ENCODE measurements at places on chromosomes 6 and 20.

DNA sequence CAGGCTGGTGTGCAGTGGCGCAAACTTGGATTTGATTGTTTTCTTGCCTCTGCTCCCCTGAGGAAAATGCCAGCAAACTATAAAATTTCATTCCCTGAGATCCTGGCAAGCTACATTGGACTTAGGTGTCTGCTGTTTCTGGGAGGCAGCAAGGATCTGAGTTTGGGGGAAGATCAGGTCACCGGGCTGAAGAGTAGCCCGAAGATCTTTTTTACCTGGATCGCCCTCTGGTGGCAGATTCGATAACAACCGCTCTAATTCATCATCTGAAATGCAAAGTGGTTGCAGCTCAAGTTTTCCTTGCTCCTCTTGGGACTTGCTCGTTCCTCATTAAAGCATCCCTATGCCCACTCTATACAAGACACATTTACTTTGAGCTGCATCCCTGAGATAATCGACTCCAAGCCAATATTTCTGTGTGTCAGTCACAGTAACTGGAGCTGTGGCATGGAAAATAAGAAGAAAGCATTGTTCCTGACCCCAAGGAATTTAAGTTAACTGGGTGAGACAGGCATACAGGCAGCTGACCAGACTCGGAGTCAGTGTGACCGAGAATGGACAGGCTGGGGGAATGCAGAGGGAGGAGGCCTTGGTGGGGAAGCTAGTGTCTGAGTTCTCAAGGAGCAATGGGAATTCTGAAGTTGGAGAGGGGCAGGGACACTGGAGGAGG is 131.8 kb upstream of the PROKR2 start:
- DNase-seq: peak; percentile 71

- DNase-seq: no peak
Observed at GRCh38 chr6:140533526-140533925, 1159.1 kb upstream of the CITED2 start.

DNA sequence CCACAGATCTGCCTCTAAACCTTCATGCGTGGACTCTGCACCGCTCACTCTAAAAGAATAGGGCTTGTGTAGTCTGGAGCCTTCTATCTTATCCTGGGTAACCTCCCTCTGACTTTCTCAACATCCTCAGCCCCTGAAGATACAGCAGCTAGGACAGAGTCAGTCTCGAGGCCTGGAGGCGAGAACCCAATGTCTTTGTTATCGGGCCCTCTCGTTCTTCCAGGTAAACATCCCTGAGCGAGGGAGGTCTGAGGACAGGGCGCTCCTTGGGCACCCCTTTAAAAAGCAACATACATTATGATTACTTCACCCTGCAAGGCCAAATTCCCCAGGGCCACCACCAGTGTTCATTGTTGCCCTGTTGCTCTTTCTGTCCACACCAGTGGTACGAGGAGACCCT is 110.8 kb upstream of the PRND start:
- no peak for DNase-seq

GRCh38 chr20:59751075-59751711 is 146.9 kb downstream of the PHACTR3 start:
- peak; percentile 98 for DNase-seq

- no peak for DNase-seq
Observed at GRCh38 chr20:46993465-46994095, 98.9 kb downstream of the EYA2 start.

GRCh38 chr6:132142768-132143167 is 191.6 kb upstream of the CCN2 start:
- DNase-seq: no peak

GRCh38 chr6:108655806-108656651 is 95.3 kb downstream of the FOXO3 start:
- no peak for DNase-seq

- DNase-seq: no peak
Observed at GRCh38 chr6:4806337-4806725, 30.1 kb downstream of the CDYL start.

- DNase-seq: no peak
Observed at GRCh38 chr6:21228411-21228810, 365.1 kb upstream of the SOX4 start.

DNA sequence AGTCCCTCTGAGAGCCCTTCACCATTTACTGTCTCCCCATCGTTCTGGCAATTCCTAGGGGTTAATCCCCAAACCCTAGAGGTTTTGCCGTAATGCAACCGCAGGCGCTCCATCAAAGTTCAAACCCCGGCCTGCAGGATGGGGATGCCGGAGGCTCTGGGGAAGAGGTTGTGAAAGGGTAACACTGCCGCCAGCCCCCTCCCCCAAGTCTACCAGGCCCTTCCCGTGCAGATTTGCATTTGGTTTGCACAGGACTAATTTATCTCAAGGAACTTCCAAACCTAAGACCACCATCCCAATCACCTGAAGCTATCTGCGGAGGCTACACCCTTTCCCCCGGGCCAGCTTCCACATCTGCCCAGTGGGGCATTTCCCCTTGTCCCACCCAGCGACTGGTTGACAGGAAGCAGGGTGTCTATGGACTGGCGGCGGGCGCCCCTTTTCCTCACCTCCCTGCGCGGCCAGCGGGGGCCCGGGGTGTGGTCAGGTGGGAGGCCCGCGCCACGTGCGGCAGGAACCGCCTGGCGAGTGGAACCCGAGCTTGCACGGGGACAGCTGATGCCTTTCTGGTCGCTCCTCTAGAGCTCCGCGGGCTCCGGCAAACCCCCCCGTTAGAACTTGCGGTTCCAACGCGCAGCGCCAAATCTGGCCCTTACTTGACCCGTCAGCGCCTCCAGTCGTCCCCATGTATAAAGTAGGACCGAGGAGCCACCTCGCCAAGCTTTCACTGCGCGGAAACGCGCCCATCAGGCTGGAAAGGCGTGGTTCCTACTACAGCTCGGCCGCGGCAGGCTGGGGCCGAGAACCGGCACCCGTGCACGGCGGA is 9.4 kb upstream of the SLC4A11 start:
- no peak for DNase-seq

DNA sequence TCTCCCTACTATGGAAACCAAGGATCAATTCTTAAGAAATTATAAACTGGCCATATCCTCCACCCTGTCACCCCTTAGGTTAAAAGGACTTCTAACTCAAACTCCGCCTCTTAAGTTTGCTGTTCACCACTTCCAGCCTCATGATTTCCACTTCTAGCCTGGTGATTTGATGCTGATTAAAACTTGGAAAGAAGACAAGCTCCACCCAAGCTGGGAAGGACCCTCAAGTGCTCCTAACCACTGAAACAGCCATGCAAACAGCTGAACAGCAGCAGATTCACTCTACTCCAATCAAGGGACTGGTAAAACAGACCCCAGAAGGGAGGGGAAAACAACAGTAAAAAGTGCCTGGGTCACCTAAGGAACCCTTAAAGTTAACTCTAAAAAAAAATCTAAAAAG is 10.3 kb downstream of the LCA5 start:
- no peak for DNase-seq

- DNase-seq: no peak
Observed at GRCh38 chr6:80541181-80541580, 434.7 kb downstream of the BCKDHB start.

DNA sequence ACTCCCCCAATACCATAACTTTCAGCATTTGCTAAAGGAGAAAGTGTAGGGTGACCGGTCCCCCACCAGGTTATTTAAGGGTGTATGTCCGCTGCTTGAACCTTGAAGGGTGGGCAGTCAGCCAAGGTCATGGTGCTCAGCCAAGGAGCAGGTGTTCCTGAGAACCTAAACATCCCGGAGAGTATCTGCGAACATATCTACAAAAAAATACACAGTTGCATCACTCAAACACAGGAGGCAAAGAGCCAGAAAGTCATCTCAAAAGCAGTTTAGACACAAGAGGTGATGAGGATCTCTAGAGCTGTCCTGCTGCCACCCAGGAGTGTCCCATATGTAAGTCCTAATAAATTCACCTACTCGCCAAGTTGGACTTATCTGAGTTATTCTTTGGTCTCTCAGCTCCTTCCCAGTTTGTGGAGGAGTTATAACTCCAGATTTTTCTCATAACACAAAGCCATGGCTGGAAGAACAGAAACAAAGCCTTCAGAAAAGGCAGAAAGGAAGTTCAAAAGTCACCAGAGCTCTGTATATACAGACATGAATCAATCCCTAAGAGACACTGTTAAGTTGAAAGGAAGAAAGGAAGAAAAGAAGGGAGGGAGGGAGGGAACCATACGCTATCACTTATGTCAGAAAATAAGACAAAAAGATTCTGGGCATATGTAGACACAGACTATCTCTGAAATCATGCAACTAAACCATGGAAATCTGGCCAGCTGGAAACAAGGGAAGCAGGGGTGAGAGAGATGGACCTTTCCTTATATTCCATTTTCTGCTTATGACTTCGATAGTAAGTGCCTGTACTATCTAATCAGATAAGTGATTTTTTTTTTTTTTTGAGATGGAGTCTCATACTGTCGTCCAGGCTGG is 11.3 kb downstream of the MBOAT1 start:
- no peak for DNase-seq

- no peak for DNase-seq
Observed at GRCh38 chr6:50145125-50145524, 95.4 kb upstream of the DEFB112 start.

DNA sequence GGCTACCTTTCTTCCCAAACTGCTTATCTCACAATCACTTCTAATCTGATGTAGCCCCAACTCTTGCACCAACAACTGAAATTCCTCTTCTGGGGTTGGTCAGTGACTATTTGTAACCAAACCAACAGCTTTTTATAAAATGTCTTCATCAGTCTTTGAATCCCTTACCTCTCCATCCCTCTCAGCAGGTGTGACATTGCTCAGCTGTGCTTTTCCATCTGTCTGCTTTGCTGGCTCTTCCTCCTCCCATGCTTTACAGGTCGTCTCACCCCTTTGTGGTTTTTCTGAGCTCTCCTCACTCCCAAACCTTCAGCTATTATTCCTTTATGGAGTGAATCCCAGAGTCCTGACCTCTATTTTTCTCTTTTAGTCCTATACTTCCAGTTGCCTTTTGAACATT is 5.9 kb downstream of the MAP7 start:
- no peak for DNase-seq

DNA sequence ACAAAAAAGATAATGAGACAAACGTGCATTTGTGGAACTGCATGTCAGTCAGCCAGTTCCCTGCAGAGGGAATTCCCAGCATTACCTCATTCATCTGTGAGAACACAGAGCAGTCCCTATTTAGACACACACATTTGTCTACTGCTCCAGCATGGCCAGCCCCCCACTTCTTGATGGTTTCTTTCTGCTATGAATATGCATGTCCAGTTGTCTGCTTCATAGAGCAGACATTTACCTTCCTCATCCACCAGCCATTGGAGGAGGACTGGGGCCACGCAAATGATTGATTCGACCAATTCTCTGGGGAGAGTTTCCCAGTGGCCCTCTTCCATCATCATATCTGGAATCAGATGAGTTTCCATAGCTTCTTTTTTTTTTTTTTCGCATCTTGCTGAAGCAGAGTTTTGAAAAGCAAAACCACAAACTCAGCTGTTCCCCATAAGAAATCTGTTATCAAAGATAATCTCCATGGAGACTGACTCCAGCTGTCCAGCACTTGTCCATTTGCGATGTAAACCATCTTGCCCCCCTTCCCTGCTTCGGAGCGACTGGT is 11.8 kb downstream of the ENPP1 start:
- DNase-seq: no peak

GRCh38 chr6:116412270-116412669 is 41.5 kb downstream of the DSE start:
- DNase-seq: no peak

DNA sequence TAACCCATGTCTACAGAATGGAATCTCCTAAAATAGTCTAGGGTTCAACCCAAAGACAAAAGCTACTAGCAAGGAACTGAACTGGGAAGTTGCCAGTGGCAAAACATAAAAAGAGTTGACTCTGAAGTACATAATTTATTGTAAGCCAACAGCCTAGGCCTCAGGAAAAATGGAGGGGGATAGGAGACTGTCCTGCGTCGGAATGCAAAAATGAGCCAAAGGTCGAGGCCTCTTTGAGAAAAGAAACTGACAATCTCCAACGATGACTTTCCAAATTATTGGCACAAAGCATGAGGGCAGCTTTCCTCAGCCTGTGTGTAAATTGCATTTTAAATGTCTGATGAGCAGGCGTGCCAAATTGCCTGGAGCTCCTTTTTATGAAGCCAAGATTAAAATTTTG is 2.1 kb downstream of the COL12A1 start:
- no peak for DNase-seq

- DNase-seq: no peak
Observed at GRCh38 chr6:89297695-89298351, 17.3 kb downstream of the GABRR2 start.

- no peak for DNase-seq
Observed at GRCh38 chr6:16392010-16392409, 153.6 kb downstream of the GMPR start.

DNA sequence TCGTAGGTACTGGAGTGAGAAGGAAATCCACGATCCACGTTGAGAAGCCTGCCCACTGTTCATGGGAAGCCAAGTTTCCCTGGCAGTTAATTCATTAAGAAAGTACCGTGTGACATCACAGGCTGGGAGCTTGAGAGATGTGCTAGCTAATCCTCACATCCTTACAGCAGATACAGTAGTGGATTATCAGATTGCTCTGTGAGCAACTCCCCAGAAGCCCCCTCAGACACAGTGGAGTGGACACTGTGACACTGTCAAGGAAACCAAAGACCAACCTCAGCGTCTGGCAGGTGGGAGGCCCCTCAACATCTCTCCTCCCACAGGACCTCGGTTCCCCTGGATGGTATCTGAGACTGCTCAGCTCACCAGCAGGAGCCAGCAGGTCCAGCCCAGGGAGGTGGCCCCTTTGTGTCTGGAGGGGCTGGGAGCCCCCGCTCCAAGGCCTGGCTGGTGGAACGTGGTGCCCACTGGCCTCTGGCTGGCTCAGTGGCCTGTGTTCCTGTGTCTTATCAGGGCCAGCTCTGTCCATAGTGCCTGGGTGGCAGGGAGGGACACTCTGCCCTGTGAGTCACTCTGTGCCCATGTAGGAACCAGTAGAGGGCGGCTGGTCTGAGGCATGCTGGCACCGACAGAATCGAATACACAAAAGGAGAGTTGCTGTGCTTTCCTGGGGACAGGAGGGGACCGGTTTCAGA is 7.2 kb downstream of the PYGB start:
- DNase-seq: peak; percentile 65

- no peak for DNase-seq
Observed at GRCh38 chr6:113842165-113842564, 15.0 kb upstream of the MARCKS start.

GRCh38 chr6:111277819-111278218 is 190.5 kb downstream of the SLC16A10 start:
- DNase-seq: no peak

- DNase-seq: no peak
Observed at GRCh38 chr6:105045526-105045925, 88.6 kb downstream of the LIN28B start.

- DNase-seq: no peak
Observed at GRCh38 chr20:10536531-10536930, 101.4 kb downstream of the SLX4IP start.

- DNase-seq: no peak
Observed at GRCh38 chr20:19003366-19004336, 190.1 kb downstream of the SCP2D1 start.

DNA sequence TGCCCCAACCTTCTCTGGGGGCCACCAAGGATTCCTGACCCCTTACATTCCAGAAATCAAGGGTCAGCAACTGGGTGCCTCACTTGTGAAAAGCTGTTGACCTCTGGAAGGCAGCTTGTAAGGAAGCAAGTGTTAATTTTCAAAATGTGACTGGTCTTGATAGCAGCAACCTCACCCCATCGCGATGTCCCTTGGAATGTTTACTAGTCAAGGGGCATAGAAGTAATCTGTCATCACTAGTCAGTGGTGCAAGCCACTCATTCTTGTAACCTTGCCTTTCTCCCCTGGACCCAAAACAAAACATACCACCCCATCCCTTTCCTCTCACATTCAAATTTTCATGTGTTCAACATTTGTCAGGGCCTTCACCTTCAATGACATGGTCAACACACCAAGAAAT is 30.5 kb downstream of the TBX18 start:
- no peak for DNase-seq

- DNase-seq: no peak
Observed at GRCh38 chr6:170198298-170198697, 92.6 kb downstream of the DLL1 start.

All from posterior cingulate gyrus (tissue), 11 donors.